ENCODE measurements at places on chromosomes 4 and X. TPM values are rescaled to one million over a fixed set of nuclear protein-coding genes. Genes with fewer than 3 reads are reported as not detected.

- H3K27ac ChIP-seq: no peak overlapping the region
- no peak for DNase-seq
- H3K4me3 ChIP-seq: no peak overlapping the region
- no peaks in the 10 kb centered on the region for H3K27me3 ChIP-seq
- no peaks in the 10 kb centered on the region for H3K4me1 ChIP-seq
Measured at GRCh38 chr4:119656342-119656741, 27.7 kb upstream of the PDE5A start.

The FGFR3 gene
- 19.5 TPM for total RNA-seq

GRCh38 chr4:137345597-137345996 lies 186.7 kb downstream of the PCDH18 start:
- H3K4me1 ChIP-seq: no peaks in the 10 kb centered on the region
- no peak for DNase-seq
- no peak overlapping the region for H3K27ac ChIP-seq
- no peaks in the 10 kb centered on the region for H3K36me3 ChIP-seq

The AFM gene
- total RNA-seq: not detected

DNA sequence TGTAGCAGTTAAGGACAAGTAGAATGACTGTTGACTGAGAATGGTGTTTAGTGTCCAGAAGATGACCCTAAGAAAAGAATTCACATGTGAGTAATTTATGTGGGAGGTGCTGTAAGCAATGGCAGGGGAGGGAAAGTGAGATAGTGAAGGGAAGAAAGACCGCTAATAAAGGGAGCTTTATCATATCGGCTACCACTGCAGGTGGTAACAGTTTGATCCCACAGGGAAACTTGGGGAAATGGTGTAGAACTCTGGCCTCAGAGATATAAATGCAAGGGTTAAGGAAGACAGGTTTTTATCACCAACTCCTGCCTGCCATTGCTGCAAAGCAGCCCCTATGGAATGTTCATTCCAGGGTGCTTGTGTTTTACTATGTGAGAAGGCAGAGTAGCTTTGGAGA lies 489.6 kb downstream of the STPG2 start:
- H3K4me3 ChIP-seq: no peak overlapping the region
- no peaks in the 10 kb centered on the region for H3K4me1 ChIP-seq
- no peaks in the 10 kb centered on the region for H3K36me3 ChIP-seq
- no peaks in the 10 kb centered on the region for H3K27me3 ChIP-seq
- no peak overlapping the region for H3K27ac ChIP-seq
- no peak for DNase-seq

The ARMCX4 gene
- total RNA-seq: 15.4 TPM

DNA sequence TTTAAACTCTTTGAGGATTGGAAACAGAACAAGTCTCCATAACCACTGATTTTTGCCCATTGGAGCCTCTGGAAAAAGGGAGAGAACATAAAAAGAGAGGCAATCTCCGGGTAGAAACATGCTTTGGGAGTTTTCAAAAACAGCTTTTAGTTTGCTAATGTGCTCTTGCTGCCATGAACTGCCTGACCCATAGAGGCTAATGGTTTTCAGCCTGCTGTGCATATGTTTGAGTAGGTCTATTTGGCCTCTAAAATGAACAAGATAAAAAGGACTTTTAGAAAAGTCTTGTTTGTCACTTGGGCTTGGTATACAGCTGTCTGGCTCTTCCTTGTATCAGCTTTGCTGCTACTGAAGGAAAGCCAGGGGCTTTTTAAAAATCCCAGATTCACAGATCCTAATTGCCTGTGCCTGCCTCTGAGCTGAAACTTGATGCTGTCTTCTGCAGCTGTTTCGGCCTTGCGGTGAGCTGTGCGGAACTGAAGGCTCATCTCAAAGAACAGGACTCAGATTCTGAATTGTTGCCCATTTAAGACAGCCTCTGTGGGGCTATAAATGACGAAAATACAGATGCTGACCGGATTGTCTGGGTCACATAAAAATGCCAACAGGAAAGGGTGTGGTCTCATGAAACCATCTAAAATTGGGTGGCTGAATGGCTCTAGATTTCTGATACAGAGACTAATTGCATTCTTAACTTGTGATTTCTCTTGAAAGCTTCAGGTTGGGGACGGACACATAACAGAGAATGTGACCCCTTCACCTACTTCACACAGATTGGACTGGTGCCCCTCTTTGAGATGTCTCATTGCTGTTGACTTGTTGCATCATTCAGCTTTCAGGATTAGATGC lies 18.4 kb upstream of the ZNF41 start:
- no peak for DNase-seq
- no peaks in the 10 kb centered on the region for H3K27me3 ChIP-seq
- no peaks in the 10 kb centered on the region for H3K4me1 ChIP-seq
- H3K36me3 ChIP-seq: no peaks in the 10 kb centered on the region
- no peak overlapping the region for H3K27ac ChIP-seq
- H3K4me3 ChIP-seq: no peak overlapping the region

The NRK gene
- total RNA-seq: 8.3 TPM

The CCDC160 gene
- 2.4 TPM for total RNA-seq

The MEPE gene
- not detected for total RNA-seq

- H3K4me1 ChIP-seq: peaks cover 3% of the 10 kb centered on the region
- no peak overlapping the region for H3K27ac ChIP-seq
- H3K36me3 ChIP-seq: peaks cover 4% of the 10 kb centered on the region
- no peaks in the 10 kb centered on the region for H3K27me3 ChIP-seq
Measured at GRCh38 chr4:40857956-40858355, 108.2 kb downstream of the NSUN7 start.

The MUC7 gene
- not detected for total RNA-seq

- no peaks in the 10 kb centered on the region for H3K36me3 ChIP-seq
- no peak overlapping the region for H3K27ac ChIP-seq
- H3K4me3 ChIP-seq: no peak overlapping the region
- no peaks in the 10 kb centered on the region for H3K4me1 ChIP-seq
Measured at GRCh38 chr4:139443661-139444060, 10.3 kb upstream of the RAB33B start.

- H3K36me3 ChIP-seq: no peaks in the 10 kb centered on the region
- H3K27me3 ChIP-seq: no peaks in the 10 kb centered on the region
- H3K4me1 ChIP-seq: no peaks in the 10 kb centered on the region
- no peak for DNase-seq
- no peak overlapping the region for H3K4me3 ChIP-seq
- H3K27ac ChIP-seq: no peak overlapping the region
Measured at GRCh38 chr4:181830404-181831035, 412.7 kb upstream of the TENM3 start.

DNA sequence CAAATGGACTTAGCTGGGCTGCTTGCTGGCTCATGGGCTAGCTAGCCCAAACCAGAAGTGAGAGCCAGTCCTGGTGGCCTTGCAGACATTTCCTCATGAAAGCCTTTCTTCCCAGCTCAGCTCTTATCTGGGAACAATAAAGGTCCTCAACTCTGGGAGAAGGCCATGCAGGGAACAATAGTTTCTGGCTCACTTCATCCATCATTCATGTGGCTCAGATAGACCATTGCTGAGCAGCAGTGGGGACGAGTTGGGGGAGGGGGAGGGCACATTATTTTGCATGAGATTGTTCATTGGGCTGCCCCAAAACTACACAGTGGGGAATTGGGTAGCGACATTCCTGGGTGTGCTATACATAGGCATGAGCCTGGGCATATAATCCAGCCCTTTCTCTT lies 47.6 kb downstream of the NHSL2 start:
- peak overlapping the region; percentile 50 for H3K4me3 ChIP-seq
- H3K27me3 ChIP-seq: no peaks in the 10 kb centered on the region
- peaks cover 10% of the 10 kb centered on the region for H3K4me1 ChIP-seq
- DNase-seq: no peak
- H3K27ac ChIP-seq: peak overlapping the region; percentile 96

- no peak for DNase-seq
- peaks cover 2% of the 10 kb centered on the region for H3K4me1 ChIP-seq
Measured at GRCh38 chrX:110425222-110426154, 66.8 kb downstream of the RTL9 start.

The APLN gene
- total RNA-seq: 1.1 TPM

DNA sequence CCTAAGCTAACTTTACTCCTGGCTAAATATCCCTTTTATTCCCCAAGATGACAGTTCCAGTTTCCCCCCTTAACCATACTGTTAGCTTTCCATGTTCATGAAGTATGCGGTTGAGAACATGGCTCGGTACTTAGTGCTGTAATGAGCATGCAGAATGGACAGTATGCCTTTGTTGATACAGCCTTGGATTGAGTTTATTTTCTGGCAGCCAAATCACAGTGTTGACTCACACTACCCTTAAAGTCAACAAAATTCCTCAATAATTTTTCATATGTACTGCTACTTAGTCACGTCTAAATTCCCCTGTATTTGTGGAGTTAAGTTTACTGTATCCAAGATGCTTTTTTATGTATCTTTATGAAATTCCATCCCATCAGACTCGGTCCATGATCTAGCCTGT lies 1.4 kb upstream of the VEGFC start:
- no peaks in the 10 kb centered on the region for H3K4me1 ChIP-seq
- no peaks in the 10 kb centered on the region for H3K36me3 ChIP-seq
- H3K27ac ChIP-seq: no peak overlapping the region
- H3K27me3 ChIP-seq: peaks cover 13% of the 10 kb centered on the region

DNA sequence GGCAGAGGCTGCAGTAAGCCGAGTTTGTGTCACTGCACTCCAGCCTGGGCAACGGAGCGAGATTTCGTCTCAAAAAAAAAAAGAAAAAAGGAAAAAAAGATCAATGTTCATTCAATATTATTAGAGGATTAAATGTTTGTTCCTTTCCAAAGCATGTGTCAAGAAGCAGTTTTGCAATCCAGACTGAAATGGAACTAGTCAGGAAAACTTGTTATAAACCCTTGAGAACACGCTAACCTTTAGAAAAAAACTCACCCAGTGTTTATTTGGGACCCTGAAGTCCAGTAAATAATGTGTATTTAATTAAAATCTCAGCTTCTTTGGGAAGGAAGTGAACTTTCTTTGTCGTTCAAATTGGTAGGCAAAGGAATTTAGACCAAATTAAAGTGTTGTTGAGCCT lies 16.4 kb upstream of the PRSS12 start:
- H3K4me1 ChIP-seq: no peaks in the 10 kb centered on the region
- DNase-seq: no peak
- no peaks in the 10 kb centered on the region for H3K27me3 ChIP-seq
- H3K36me3 ChIP-seq: no peaks in the 10 kb centered on the region
- H3K4me3 ChIP-seq: no peak overlapping the region

The TMEM150C gene
- total RNA-seq: 1.9 TPM

- no peak for DNase-seq
- no peak overlapping the region for H3K4me3 ChIP-seq
- H3K36me3 ChIP-seq: no peaks in the 10 kb centered on the region
- H3K4me1 ChIP-seq: no peaks in the 10 kb centered on the region
Measured at GRCh38 chr4:8289956-8290700, 20.6 kb downstream of the HTRA3 start.

DNA sequence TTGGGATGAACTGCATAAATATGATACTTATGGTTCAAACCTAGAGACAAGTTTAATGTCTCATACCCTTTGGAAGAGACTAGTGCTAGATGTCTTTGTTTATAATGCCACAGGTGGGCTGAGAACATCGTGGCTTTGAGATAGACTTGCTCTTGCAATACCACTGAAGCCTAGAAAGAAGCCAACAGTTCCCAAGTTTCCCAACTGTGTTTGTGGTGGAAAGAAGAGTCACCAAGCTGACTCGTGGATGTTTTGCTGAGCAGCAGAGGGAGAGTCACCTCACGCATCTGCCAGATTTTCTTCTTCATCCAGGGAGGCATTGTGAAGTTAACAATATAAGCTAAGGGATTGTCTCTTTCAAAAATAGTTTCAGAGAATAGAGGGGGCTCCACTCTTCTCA lies 1076.2 kb downstream of the C4orf33 start:
- H3K27me3 ChIP-seq: no peaks in the 10 kb centered on the region
- H3K27ac ChIP-seq: no peak overlapping the region
- H3K4me1 ChIP-seq: no peaks in the 10 kb centered on the region

DNA sequence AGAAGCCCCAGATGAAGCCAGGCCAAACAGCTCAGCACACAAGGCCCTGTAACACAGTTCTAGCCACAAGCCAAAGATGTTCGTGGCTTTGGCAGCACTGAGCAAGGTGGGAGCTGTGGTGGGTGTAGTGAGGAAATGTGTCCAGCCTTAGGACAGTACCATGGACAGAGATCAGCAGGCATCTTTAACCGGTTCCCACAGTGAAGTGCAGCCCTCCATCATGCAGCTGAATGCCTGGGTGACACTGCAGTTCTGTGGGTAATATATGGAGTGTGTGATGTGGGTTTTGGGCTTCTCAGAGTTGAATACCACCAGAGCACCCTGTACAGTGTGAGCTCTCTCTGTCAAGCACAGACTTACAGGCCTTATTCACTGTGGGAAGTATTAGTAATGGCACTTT lies 6.0 kb upstream of the NEXMIF start:
- no peak overlapping the region for H3K27ac ChIP-seq
- no peaks in the 10 kb centered on the region for H3K4me1 ChIP-seq
- no peak overlapping the region for H3K4me3 ChIP-seq
- no peak for DNase-seq

DNA sequence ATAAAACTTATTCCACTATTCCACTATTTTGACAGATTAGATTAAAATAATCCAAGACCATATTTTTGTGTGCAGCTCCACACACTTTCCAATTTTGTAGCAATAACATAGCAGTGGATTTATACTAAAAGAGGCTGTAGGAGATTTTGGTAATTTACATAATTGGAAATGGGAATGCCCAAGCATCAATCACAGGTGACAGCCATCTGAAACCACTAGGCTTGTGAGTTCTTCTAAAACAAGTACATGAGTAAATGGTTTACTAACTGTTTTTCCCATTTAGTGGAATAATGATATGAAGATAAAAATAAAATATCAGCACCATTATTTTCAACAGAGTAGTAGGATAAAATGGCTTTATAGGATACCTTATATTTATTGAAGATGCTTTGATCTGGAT lies 4.4 kb downstream of the ANK2 start:
- H3K27me3 ChIP-seq: no peaks in the 10 kb centered on the region
- H3K4me1 ChIP-seq: peaks cover 6% of the 10 kb centered on the region
- no peak overlapping the region for H3K27ac ChIP-seq
- no peak overlapping the region for H3K4me3 ChIP-seq
- H3K36me3 ChIP-seq: no peaks in the 10 kb centered on the region

- no peak overlapping the region for H3K4me3 ChIP-seq
- DNase-seq: no peak
- H3K27me3 ChIP-seq: peaks cover 19% of the 10 kb centered on the region
- H3K4me1 ChIP-seq: no peaks in the 10 kb centered on the region
- H3K36me3 ChIP-seq: no peaks in the 10 kb centered on the region
- H3K27ac ChIP-seq: no peak overlapping the region
Measured at GRCh38 chr4:3768842-3769641, 2.9 kb downstream of the ADRA2C start.

The HNRNPD gene
- total RNA-seq: 642 TPM
